ENCODE measurements at places on chromosomes 3 and 15.

DNA sequence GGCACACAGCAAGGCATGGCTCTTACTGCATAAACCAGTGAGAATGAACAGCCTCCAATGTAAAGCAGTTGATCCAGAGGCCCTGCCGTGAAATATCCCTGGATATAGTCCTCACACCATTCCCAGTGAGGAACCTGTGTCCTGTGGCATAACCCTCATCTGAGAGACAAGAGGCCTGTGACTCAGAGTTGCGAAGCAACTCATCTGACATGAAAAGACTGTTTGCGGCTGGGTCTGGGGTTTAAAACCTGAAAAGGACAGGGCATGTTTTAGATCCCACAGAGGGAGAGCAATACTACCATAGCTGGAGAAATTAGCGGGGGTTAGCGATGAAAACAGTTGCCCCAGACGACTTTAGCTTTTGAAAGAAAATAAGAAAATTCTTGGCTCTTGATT lies 165.3 kb upstream of the BHLHE40 start:
- DNase-seq: no peak

GRCh38 chr3:99651531-99651930 lies 13.1 kb downstream of the COL8A1 start:
- no peak for DNase-seq

DNA sequence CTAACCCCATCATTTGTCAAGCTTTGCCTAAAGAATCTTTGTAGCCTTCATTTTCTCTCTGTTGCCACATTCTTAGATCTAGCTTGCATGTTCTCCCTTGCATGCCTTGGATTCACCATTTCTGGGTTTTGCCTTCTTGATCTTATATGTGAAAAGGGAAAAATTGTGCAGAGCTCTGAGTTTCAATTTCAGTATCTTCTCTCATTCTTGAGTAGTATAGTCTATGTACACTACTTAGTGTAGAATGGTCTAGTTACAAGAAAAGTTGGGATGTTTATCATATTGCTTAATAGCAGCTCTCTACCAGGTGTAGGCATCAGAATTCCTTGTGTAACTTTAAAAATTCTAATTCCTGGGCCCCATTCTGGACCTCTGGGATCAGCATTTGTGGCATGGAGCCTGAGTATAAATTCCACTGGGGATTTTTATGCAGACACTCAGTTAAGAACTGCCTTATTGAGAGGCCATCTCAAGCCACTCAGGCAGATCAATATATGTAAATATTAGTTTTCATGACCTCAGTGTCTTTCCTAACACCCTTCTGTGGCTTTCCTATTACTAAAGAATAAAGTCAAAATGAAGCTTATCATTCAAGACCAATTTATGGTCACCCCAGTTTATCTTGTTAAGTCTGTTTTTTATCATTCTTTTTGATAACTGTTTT lies 23.4 kb downstream of the GTF2E1 start:
- no peak for DNase-seq

GRCh38 chr3:3798631-3799113 lies 559 bp upstream of the LRRN1 start:
- DNase-seq: no peak

DNA sequence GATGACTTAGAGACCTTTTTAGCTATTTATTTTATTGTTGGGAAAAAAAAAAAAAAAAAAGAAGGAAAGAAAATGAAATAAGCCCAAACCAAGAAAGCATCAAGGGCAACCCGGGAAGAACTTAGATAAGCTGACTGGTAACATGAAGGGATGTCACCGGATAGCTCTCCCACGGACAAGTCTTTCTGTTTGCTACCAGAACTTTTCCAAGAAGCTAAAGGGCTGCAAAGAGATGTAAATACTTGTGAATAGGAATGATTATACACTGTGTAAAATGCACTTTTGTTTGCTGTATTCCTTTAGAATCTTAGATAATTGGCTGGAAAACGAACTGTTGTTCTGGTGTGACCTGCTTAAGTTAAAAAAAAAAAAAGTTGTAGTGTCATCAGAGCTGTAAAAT lies 2.8 kb downstream of the FOXB1 start:
- DNase-seq: no peak

- no peak for DNase-seq
Measured at GRCh38 chr15:93089727-93090305, 805 bp upstream of the RGMA start.

- DNase-seq: no peak
Measured at GRCh38 chr3:178778589-178778988, 242.4 kb downstream of the KCNMB2 start.

- DNase-seq: no peak
Measured at GRCh38 chr3:120018299-120018698, 75.9 kb downstream of the GSK3B start.

DNA sequence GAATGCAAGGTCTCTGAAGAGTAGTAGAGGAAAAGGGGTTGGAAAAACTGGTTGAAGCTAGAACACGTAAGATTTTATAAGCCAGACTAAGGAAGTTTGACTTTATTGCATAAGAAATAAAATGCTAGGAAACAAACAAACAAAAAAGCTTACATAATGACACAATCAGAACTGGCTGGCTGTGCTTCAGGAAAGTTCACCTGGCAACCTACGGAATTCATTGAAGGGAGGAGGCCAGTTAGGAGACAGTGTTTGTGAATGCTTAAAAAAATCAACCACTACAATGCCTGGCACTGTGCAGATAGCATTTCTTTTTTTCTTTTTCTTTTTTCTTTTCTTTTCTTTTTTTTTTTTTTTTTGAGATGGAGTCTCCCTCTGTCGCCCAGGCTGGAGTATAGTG lies 1.9 kb upstream of the ICE2 start:
- peak; percentile 74 for DNase-seq

DNA sequence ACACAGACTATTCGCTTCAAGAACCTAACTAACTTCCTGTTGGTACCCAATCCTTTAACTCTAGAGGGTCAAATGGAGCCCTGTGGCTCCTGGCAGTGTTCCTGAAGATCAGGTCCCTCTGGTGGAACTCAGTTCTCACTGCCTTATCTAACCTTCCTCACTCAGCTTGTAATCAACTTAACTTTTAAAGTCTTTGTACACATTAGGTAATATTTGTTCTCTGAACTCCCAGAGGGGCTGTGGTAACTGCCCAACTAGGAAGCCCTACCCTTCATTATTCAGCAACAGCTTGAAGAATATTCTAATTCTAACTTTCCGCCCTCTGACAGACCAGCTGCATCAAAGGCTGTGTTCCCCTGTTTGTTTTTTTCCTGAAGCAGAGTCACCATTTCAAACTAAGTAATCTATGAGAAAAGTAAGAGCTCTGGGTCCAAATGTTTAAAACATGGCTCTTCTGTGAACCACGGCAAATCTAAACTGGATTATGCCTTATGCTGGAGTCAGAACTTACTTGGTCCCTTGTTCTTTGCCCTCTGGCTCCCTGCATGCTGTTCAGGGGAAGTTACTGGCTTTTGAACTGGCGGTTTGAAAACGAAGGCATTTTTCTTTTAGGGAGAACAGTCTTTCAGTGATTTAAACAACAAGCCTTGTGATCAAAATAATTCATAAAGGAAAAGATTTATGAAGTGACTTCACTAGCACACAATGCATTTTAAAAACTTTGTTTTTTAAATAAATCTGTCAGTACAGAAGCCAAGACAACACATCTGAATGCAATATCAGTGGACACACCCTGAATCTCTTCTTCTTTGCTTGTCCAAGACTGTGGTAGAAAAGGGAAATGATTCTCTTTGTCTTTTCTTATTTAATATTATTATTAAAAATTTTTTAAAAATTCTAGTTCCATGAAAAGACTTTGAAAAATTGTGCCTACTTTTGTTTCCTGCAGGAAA lies 365.6 kb downstream of the TIGIT start:
- no peak for DNase-seq

GRCh38 chr3:55091381-55092225 lies 163.7 kb upstream of the LRTM1 start:
- DNase-seq: no peak

GRCh38 chr3:188881954-188882641 lies 289.7 kb upstream of the TPRG1 start:
- DNase-seq: no peak

- DNase-seq: peak; percentile 73
Measured at GRCh38 chr3:45498532-45498931, 96.0 kb upstream of the LIMD1 start.

GRCh38 chr3:134333522-134334181 lies 40.6 kb downstream of the AMOTL2 start:
- no peak for DNase-seq

GRCh38 chr15:52256930-52257733 lies 38.5 kb downstream of the MYO5C start:
- no peak for DNase-seq

- no peak for DNase-seq
Measured at GRCh38 chr3:21991061-21991460, 240.1 kb upstream of the ZNF385D start.

DNA sequence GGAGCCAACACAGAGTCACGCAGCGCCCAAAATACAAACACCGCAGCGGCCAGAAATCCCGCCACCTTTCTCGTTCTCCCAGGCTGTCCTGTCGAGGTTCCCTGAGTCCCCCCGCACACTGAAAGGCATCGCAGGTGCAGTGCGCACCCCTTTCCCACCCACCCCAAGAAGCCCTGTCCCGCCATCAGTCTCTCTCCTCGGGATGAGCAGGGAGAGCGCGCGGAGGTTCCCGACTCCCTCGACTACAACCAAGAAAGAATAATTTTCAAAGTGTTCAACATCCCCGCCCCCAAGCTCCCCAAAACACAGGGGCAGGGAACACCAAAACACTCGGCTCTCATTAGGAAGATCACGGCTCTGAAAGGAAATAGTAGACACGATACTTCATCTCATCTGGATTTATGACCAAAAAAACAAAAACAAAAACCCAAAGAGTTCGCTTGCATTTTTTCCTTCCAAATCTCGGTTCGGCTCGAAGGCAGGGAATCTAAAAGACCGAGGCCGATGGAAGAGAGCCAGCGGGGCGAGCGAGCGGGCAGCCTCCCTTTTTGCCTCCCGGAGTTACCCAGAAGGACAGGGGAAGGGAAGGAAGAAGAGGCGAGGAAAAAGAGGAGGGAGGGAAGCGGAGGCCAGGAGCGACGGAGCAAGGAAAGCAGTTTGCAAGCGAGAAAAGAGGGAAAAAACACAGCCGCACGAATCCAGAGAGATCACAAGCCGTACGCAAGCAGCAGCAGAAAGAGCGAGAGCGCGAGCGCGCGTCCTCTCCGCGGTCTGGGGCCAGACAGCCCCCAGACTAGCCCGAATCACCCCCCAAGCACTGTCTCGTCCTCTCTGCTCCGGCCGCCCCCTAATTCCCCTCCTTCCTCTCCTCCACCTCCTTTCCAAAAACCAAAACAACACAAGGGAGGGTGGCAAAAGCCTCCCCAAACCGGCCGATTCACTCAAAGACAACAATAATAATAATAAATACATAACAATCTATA lies 808 bp downstream of the BCL6 start:
- peak; percentile 62 for DNase-seq

DNA sequence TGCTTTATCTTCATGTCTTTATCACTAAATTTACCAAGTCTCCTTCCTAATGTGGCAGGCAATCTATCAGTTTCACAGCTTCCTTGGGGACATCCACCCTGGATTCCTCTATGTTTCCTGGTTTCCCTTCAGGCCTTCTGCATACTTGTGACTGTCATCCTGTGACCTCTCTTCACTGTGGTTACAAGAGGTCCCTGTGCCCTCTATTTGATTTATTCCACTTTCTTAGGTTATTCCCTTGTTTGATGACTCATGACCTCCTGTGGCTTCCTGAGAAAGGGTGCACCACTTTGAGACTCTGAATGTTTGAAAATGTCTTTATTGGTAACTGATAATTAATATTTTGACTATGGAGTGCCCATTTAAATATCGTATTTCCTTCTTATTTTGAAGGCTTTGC lies 60.5 kb upstream of the KY start:
- DNase-seq: no peak

- DNase-seq: no peak
Measured at GRCh38 chr3:58681863-58682262, 15.3 kb upstream of the FAM3D start.

DNA sequence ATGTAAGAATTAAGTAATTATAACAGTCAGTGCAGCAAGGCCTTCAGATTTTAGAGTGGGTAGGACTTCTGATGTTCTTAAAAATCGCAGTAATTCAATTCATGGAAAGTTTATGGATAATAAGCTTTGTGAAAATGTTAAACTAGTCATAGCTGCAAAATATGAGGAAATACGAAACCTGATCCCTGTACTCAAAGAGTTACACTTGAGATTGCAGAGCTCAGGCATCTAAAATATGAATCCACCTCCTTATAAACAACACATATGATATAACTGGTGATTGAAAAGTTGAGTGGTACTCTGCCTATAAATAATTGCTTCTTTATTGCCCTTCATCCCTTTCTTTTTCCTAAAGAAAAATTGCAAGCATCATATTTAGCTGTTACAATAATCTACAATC lies 473.3 kb downstream of the OTOL1 start:
- no peak for DNase-seq

DNA sequence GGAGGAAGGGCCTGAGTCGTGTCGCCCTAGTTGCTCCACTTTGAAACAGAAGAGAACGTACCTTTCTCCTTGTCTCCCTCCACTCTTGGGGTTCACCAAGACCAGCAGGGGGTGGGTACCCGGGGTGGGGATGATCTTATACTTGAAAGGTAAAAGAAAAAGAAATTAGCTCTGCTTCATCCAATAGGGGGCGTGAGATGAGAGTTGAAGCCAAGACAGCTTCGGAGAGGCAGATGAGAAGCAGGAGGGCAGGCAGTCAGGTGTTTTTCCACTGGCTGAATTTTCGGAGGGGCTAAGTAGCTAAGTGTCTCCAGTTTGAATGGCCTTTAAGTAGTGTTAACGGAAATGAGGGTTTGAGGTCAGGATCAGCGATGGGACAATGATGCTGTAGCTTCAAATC lies 100.4 kb downstream of the DGKG start:
- DNase-seq: no peak

GRCh38 chr3:122403489-122403888 lies 12.4 kb downstream of the WDR5B start:
- DNase-seq: no peak

DNA sequence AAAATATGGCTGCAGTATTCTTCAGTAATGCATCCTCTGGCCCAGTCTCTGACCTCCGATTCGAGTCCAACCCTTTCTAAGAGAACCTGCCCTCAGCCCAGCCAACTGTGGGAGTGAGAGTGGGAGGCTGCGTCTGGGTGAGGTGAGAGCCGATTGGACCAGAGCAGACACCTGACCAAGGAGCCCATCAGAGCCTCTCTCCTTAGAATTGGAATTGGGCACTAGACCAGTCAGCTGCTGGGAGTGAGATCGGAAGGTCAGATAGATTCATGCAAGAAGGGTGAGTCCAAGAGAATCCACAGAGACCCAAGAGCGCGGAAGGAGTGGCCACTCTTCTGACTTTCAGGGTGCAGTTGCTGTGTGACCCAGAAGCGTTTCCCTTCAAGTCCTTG lies 10.2 kb downstream of the RASL12 start:
- DNase-seq: no peak
